ENCODE measurements at places on chromosomes 12 and 14.
A peak's percentile ranks its signal among the peaks of the same experiment; 100 is the strongest.

DNA sequence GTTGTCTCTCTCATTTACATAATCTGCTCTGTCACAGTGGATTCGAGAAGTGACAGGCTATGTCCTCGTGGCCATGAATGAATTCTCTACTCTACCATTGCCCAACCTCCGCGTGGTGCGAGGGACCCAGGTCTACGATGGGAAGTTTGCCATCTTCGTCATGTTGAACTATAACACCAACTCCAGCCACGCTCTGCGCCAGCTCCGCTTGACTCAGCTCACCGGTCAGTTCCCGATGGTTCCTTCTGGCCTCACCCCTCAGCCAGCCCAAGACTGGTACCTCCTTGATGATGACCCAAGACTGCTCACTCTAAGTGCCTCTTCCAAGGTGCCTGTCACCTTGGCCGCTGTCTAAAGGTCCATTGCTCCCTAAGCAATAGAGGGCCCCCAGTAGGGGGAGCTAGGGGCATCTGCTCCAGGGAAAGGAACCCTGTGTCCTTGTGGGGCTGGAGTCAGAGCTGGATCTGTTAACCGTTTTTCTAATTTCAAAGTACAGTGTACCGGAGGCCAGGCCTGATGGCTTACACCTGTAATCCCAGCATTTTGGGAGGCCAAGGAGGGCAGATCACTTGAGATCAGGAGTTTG, 5.1 kb downstream of the ERBB3 start:
- DNase-seq, result peak; percentile 55

GRCh38 chr12:45076417-45077026, 25.6 kb upstream of the DBX2 start:
- no peak for DNase-seq

GRCh38 chr12:83573671-83574070, 887.0 kb downstream of the TMTC2 start:
- no peak for DNase-seq

- peak; percentile 76 for DNase-seq
These were observed 903 bp upstream of the NT5DC3 start for GRCh38 chr12:103841690-103842584.

GRCh38 chr12:123041811-123042655, 61.6 kb downstream of the ARL6IP4 start:
- DNase-seq, result no peak

DNA sequence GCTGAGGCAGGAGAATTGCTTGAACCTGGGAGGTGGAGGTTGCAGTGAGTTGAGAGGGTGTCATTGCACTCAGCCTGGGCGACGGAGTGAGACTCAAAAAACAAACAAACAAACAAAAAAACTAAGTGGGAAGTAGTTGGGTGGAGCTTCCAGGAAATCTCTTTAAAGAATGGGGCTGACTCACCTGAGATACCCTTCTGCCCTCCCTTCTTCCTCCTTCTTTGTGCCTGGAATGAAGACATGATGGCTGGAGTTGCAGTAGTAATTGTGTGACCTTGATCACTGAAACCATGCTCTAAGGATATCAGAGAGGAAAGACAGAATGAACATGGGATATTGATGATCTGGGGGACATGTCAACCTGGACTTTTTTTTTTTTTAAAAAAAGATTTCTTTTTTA, 87.6 kb upstream of the MED13L start:
- DNase-seq, result no peak

DNA sequence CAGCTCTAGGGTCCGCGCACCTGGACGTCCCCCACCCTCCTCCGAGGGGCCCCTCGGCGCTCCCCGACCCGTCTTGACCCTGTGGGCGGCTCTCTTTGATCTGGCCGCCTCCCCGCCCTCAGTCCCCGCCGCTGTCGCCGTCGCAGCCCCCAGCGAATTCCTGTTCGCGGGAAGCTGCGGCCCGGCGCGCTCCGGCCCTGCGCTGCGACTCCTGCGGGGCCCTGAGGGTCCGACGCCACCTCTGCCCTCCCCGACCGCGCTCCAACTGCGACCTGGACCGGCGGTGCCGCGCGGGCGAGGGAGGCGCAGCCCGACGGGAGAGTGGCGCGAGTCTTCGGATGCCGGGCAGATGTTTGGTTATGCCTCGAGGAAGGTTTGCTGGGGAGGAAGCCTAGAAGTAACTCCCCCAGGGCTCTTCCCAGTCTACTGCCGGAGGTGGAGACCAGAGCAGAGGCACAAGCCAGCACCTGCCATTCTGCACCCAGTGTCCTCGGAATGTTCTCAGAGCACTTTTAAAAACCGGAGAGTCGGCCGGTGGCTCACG, 440 bp upstream of the ISM2 start:
- no peak for DNase-seq

GRCh38 chr12:86139671-86140070, 116.5 kb downstream of the MGAT4C start:
- DNase-seq, result no peak

DNA sequence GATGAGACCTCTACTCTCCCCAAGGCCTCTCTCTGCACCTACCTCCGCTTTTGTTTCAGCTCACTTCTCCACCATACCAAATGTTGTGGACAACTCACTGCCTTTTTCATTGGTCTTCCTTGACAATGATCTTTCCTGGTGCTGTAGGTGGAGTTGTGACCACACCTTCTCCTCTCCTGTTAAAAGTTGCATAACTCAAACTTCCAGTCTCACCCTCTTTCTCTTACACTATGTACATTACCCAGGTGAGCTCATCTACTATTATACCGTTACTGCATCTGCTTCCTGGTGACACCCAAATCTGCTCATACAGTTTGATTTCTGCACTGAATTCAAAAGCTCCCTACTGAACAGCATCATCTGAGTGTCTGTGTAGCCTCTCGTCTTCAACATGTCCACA, 542.8 kb downstream of the GALC start:
- DNase-seq, result no peak

- peak; percentile 70 for DNase-seq
These were observed at the start of gene DNAH10 for GRCh38 chr12:123761841-123762714. DNAH10 (plus strand) TSS chr12:123762301; CDS start chr12:123762337, 36 bp downstream.

DNA sequence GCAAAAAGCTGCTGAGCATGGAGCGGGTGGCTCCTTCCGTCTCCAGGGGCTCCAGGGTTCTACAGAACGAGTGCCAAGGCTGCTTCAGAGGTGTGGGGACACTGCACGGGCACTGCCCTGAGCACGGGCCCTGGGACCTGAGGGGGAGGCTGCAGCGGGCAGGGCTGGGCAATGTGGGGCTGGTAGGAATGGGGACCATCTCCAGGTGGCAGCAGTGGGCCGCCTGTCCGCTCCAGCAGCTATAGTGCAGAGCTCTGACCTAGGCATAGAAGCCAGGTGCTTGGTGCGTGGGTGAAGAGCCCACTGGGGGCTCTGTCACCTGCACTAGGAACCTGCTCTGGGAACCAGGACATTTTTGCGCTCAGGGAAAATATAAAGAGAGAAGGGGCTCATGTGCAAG, 22.3 kb downstream of the HDAC7 start:
- DNase-seq, result peak; percentile 61

- no peak for DNase-seq
These were observed 52.7 kb downstream of the RASSF3 start for GRCh38 chr12:64663015-64663414.

DNA sequence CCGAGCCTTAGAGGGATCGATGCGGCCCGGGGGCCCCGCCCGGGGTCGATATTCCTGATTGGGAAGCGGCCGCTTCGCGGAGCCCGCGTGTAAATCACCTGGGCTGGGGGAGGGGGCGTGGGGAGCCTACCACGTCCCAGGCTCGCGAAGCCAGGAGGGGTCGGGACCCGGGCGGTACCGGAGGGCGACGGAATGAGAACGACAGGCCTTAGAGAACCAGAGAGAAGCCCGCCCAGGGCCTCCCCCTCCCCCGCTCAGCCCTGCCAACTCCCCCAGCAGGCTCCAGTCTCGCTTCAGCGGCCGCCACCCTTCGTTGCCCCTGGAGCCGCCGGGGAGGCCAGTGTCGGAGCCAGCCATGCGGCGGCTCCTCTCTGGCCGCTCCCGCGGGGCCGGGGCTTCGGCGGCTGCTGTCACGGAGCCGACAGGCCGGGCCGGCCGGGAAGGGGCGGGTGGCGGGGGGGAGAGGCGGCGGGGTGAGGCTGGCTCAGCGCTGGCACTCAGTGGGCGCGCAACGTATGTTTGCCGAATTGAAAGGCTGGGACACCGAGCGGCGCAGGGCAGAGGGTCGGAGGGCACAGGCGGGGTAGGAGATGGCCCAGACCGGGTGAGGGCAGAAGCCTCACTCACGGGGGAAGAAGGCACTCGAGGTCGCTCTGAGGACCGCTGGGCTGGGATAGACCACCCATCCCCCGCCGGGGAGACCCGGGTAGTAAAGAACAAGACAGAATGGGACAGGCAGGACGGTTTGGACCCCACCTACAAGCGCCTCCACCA, 1.4 kb upstream of the DNAJC22 start:
- peak; percentile 61 for DNase-seq

DNA sequence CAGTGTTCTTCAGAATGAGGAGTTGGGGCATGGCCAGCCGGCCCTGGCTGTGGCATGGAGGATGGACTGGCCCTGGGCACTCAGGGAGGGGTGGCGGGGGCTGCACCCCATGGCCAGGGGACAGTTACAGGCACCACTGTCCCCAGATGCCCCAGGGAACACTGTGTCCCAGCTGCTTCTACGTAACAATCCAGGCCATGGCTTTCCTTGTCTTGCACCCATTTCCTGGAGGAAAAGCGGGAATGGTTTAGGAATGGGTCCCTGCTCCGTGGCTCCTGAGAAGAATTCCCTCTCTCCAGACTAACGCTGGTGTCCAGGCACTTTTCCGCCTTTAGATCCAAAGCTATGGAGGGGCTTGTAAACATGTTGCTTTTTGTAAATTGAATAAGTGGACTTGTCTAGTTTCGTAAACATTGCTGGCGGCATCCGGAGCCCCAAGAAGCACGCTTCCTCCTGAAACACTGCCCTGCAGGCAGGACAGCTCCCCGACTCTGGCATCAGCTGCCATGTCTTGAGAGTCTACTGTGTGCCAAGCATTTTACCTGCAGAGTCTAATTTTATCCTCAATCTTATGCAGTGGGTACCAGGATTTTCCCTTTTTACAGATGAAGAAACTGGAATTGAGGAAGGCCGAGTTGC, 238.3 kb downstream of the SLC41A2 start:
- no peak for DNase-seq

DNA sequence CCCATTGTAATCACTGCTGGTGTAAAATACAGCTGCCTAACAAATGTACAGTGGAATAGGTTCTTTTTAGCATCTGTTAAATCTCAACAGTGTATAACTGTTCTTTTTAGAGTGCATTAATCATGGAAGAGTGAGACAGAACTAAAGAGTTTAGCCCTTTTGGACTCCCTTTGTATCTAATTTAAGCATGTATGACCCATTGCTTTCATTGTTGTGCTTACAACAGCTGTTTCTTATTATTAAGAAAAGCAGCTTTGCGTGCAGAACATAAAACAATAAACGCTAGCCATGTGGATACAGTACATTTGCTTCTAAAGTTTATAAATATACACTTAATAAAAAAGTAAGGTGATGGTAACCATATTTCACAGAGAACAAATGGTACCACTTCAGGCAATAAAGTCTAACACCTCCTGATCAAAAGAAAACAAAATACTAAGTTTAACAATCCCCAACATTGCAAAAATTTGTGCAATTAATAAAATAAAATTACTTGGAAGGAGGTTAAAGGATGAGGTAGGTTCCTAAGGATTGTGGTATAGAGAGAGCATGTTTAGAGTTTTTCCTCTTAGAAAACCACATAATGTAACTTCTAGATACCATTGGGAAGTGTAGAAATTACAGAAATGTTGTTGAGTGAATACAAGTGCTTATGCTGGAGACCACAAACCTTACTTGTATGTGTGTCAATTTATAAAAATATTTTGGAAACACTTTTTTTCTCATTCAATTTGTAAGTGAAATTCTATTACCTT, 448.7 kb downstream of the SLC6A15 start:
- DNase-seq, result no peak

DNA sequence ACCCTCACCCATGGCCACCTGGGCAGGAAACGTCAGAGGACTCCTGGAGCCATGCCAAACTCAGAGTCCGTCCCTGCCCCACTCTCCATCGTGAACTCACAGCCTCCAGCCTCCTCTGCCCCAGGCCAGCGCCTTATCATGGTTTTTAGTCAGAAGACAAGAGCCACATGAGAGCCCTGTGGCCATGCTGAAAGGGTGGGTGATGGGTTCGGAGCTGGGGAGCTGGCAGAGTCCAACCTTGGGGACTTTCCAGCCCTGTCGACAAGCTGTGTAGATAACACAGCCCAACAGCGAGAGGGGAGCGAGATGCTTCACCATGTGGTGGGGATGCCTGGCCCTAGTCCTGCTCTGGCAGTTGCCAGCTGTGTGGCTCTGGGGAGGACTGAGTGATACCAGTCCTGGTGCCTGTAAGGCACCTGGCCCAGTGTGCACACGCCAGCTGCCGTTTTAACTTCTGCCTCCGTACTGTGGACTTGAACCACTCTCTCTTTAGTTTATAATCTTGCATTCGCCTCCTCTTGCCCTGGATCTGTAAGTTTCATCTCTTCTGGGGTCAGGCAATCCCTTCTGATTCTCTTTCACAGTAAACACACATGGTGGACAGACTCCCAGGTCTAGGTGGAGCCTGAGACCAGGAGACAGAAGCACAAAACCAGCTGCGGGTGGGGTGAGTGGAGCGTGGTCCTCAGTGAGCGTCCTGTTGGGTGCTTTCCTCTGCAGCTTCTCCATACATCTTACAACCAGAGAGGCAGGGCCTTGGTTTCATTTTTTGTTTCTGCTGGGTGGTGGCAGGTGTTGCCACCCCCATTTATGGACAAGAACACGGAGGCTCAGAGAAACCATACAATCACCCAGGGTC, 55.3 kb downstream of the RIN3 start:
- DNase-seq, result no peak

DNA sequence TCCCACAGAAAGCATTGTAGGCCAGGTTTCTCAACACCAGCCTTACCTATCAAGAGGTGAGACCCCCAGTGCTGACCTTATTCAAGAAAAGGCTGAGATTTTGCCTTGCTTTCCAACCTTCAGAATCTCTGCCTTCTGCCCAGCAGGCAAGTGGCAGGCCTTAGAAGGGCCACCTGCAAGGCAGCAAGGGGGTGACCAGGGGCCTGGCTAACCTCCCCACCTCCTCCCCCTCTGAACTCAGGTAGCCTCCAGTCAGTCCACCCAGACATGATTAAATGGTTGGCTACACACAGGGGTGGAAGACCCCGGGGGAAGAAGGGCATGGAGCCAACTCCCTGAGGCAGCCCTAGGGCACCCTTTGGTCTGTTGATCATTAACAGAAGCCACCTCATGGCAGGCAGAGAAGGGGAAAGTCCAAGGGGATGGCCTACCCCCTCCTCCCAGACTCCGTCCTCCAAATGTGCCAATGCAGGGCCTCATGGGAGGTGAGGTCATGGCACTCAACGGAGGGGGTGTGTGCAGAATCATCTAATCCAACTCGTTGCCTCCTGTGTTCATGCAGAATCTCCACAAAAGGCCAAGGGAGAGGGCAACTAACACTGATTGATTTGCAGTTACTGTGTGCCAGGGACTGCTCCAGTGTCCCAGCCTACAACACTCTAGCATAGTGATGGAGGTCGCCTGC, 8.5 kb downstream of the ZFP36L1 start:
- DNase-seq, result peak; percentile 81

DNA sequence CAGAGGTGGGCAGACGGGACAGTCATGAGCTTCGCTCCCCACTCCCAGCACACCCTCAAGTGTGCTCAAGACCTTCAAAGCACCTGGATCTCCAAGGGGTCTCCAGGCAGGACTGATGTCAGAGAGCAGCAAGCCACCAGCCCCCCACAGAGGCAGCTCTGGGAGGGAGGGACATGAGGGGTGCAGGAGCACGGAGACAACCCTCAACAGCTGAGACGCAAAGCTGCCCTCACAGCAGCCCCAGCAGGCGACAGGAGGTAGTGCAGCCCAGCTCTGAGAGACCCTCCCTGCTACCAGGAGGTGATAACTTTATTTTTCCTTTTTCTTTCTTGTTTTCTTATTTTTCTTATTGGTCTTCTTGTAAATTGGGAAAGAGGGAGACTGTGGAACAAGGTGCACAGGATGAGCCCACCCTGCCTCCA, 17.9 kb downstream of the SIVA1 start:
- no peak for DNase-seq
